Left lung (tissue), 14 donors: ENCODE measurements at places on chromosomes 16 and 17. TPM values are rescaled to one million over a fixed set of nuclear protein-coding genes. Genes with fewer than 3 reads are reported as not detected.

DNA sequence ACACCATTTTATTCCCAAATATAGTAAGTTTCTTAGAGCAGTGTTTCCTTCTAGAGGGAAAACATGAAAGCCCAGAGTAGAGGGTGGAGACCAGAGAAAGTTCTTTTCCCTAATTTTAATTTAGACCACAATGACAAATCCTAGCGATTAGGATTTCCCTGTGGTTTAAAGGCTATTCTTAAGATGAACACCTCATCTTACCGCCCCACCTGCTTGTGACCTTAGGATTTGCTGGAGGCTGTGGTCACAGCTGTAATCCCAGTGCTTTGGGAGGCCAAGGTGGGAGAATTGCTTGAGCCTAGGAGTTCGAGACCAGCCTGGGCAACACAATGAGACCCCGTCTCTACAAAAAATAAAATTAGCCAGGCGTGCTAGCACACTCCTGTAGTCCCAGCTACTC is 51.1 kb downstream of the GPRC5B start:
- no peaks in the 10 kb centered on the region for H3K4me1 ChIP-seq
- DNase-seq = no peak
- H3K36me3 ChIP-seq = no peaks in the 10 kb centered on the region
- no peaks in the 10 kb centered on the region for H3K27me3 ChIP-seq
- H3K27ac ChIP-seq = no peak overlapping the region

- H3K27me3 ChIP-seq = no peaks in the 10 kb centered on the region
- H3K27ac ChIP-seq = no peak overlapping the region
- H3K4me3 ChIP-seq = no peak overlapping the region
- no peaks in the 10 kb centered on the region for H3K4me1 ChIP-seq
- no peaks in the 10 kb centered on the region for H3K36me3 ChIP-seq
- DNase-seq = no peak
These were observed 40.3 kb upstream of the GAS7 start for GRCh38 chr17:10238661-10239060.

- no peaks in the 10 kb centered on the region for H3K36me3 ChIP-seq
- H3K27me3 ChIP-seq = no peaks in the 10 kb centered on the region
- H3K4me3 ChIP-seq = no peak overlapping the region
- H3K27ac ChIP-seq = no peak overlapping the region
- DNase-seq = no peak
- H3K4me1 ChIP-seq = no peaks in the 10 kb centered on the region
These were observed 116.5 kb downstream of the ANKFN1 start for GRCh38 chr17:56269556-56270389.

DNA sequence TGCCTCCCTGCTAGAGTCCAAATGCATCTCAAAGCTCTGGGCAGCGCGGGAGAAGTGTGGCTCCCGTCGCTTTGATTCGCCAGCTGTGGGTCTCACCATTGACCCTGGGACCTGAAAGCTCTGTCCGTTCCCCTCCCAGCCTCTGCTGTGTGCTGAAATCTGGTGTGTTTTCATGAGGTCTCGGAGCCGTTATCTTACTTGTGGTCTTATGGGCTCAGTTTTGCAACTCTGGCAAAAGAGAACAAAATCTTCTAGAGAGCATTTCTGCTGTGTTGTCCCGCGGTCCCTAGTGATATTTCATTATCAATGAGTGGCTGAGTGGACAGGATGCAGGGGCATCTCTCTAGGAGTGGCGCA is 13.3 kb downstream of the CRISPLD2 start:
- DNase-seq = no peak
- peaks cover 3% of the 10 kb centered on the region for H3K4me1 ChIP-seq
- no peak overlapping the region for H3K27ac ChIP-seq
- no peaks in the 10 kb centered on the region for H3K36me3 ChIP-seq

ZMYND15 gene
- 4.1 TPM for total RNA-seq
